ENCODE measurements at places on chromosomes 4 and X.
A peak's percentile ranks its signal among the peaks of the same experiment; 100 is the strongest.

DNA sequence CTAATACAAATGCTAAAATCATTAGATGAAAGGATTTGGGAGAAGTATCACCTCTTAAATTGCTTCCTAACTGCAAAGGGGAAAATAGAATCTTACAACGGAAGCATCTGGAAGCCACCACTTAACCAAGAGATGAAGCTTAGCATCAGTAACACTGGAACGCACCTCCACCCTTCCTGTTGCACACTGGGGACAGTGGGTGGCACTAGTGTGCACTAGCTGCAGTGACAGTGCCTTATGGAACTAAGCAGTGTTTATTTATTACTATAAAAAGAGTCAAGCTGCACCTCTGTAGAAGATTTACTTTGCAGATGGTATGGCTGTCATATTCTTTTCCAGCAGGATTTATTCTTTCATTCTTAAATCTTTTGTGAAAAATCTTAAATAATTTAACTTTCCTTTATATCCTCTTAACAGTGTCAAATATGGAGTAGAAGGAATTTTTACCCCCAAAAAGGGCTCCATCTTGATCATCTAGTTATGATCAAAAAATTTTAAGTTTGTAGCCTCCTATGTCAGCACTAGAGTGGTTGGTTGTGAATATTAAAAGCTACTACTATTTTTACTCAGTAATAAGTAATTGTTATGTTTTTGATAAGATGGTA, 76.7 kb downstream of the SCD5 start:
- DNase-seq = no peak

- no peak for DNase-seq
Observed at GRCh38 chrX:18920079-18920478, 63.8 kb downstream of the PHKA2 start.

- peak; percentile 67 for DNase-seq
Observed at GRCh38 chrX:11533199-11533651, 132.5 kb downstream of the ARHGAP6 start.

DNA sequence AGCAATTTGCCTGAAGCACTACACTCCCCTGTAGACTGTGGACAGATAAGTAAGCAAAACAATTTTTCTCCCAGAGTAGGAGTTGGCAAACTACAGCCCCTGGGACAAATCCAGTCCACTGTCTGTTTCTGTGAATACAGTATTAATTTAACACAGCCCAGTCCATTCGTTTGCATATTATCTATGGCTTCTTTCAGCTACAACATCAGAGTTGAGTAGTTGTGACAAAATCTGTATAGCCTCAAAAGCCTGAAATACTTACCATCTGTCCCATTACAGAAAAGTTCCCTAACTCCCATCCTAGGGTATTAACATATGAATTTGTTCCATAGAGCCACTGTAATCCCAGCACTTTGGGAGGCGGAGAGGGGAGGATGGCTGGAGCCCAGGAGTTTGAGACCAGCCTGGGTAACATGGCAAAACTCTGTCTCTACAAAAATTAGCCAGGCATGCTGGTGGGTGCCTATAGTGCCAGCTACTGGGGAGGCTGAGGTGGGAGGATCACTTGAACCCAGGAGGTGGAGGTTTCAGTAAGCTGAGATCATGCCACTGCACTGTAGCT, 53.0 kb downstream of the AMELX start:
- peak; percentile 22 for DNase-seq

DNA sequence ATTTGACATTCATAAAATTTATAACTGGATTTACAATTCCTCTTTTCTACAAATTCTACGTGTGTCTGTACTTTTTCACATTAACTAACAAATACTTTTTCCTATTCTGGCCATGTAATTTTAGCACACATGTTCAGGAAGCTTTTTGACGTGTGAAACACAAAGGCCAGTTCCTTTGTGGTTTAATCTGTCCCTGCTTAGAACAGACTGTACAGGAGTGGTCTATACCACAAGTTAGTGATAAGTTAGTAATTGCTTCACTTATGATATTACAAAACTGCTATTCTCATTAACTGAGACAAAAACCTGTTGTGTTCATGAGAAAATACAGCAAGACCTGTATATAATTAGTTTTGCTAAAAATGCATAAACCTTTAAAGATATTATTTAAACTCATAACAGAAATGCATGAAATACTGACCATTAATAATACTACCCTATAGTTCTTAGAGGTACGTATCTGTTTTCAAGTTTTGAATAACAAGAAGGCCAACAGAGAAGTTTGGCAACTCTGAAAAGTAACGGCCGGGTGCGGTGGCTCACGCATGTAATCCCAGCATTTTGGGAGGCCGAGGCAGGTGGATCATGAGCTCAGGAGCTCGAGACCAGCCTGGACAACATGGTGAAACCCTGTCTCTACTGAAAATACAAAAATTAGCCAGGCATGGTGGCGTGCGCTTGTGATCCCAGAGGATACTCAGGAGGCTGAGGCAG, 13.7 kb upstream of the AREG start:
- no peak for DNase-seq

DNA sequence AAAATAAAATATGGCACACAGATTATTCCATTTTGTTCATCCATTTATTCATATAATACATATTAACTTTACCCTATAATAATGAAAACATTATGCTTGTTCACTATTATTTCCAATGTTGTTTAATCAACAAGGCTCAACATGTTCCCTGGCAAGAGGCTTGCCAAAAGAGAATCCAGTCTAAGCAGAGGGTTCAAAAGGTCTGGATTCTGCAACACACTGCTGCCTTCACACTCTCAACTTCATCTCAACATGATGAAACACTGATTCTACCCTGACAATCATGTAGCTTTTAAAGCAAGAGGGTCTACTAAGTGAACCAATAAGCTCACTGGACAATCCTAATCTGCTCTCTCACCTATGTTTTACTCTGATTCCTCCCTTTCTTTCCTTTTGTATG, 101.1 kb downstream of the MID1 start:
- no peak for DNase-seq

- DNase-seq = peak; percentile 89
Observed at GRCh38 chr4:4667622-4668081, 125.8 kb upstream of the STX18 start.

DNA sequence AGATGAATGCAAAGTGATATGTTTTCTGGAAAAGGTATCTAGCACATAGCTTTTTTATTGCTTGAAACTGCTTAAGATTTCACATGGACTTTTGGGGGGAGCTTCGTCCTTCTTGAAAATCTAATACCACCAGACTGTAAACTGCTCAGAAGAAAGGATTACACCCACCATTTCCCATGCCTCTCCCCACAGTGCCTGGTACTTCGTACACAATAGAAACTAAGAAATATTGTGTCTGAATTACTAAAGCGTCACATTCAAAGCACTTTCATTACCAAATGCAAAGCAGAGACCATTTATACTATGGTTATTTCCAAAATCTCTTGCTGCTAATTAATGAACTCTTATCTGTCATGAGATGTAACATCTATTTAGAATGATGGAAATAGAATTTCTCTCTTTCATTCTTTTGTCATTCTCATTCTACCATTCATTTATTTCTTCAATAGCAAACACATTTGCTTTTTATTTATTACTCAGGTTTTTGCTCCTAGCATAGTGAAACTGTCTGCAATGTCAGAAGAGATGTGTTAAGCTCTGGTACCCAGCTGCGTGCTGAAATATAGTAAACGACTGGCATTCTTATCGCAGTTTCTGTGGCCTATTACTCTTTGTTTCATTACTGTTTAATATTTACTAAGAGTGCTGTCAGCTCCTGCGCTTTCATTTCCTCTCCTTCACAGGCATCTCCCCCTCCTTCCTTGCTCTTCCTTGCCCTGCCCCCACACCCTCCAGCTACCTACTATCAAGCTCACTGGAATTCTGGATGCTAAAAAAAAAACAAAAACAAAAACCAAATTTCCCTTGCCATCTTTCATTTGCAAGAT, 51.4 kb upstream of the RAPGEF2 start:
- peak; percentile 53 for DNase-seq

GRCh38 chr4:61619528-61619927, 419.4 kb downstream of the ADGRL3 start:
- peak; percentile 52 for DNase-seq

- no peak for DNase-seq
Observed at GRCh38 chr4:3856604-3857204, 90.5 kb downstream of the ADRA2C start.
